ENCODE measurements at places on chromosomes 7 and 10.

DNA sequence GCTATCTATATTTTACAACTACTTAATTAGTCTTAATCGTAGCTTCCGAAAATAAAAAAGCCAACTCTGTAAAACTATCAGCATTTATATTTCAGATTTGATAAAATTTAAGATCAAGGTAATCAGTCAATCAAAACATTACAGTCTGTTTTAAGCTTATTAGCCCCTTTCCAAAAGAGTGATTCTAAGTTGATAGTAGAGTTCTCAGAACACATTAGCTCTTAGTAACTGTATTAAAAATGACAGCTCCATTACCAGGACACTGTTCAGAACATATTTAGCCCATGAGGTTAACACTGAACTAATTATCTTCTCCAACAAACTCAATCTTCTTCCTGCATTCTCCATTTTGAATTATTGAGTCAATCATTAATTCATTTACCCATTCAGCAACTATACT is 110.3 kb upstream of the PALS2 start:
- no peak for DNase-seq

DNA sequence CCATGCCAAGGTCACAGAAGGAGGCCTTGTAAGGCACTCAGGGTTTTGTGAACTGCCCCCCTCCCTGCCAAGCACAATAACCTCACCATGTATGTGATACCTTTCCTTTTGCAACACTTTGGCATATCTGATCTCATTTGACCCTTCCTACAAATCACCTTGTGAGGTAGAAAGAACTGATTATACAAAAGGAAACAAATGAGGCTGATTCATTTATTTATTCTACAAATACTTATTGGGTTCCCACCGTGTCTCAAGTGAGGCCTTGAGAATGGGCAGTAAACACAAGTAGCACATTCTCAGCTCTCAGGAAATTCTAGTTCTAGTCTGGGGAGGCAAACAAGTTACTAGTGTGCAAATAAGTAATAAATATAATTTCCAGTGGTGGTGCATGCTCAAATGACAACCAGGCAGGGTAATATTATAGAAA is 19.6 kb downstream of the PLCE1 start:
- DNase-seq, result no peak

DNA sequence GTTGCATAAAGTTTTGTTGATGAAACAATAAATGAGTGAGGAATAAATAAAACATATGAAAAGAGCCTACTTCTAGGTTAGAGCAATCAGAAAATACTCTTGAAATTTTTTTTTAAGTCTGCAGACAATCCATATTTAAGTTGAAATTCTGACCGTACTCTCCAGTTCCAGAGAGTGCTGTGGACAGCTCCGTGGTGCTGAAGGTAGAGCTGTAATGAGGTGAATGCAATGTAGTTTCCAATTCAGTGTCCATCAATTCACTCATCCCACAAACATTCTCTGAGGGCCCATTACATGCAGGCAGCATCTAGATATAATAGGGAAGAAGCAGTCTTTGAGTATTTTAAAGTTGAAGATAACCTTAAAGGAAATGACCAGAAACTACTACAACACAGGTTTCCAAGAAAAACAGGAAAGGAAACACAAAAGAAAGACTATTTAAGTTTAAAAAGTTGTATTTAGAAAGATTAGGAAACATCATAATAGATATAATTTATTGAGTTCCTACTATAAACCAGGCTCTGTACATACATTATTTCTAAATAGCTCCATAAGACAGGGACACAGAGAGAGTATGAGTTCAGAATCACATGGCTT is 44.0 kb upstream of the CRTAC1 start:
- DNase-seq, result peak; percentile 35

GRCh38 chr10:89615824-89616223 is 29.2 kb downstream of the PANK1 start:
- DNase-seq, result no peak

GRCh38 chr7:128727239-128727638 is 11.9 kb upstream of the CALU start:
- no peak for DNase-seq

- no peak for DNase-seq
These were observed 443 bp downstream of the RNF32 start for GRCh38 chr7:156640949-156641485.
